ENCODE measurements at places on chromosomes 2 and 18.

- no peak for DNase-seq
Observed at GRCh38 chr2:219632760-219633105, 5.3 kb downstream of the SLC4A3 start.

- no peak for DNase-seq
Observed at GRCh38 chr18:23757437-23757733, 68.1 kb downstream of the LAMA3 start.

- no peak for DNase-seq
Observed at GRCh38 chr2:120140866-120141265, 82.3 kb downstream of the TMEM185B start.

DNA sequence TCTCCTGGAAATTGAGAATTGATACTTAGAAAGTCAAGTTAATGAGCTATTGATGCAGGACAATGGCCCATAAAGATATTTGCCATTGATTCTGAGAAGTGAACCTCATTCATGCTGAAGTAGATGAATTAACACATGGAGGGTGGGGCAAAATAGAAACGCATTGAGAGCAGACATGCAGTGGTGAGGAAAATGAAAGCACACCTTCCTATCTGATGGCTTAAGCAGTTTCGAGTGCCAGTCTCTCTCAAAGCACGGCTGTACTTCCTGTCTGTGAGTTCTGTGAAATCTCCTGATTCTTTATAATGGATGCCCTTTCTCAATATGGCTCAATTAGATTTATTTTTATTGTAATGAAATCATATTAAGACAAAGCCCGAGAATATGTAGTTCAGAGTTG, 247.0 kb downstream of the TMX3 start:
- no peak for DNase-seq

DNA sequence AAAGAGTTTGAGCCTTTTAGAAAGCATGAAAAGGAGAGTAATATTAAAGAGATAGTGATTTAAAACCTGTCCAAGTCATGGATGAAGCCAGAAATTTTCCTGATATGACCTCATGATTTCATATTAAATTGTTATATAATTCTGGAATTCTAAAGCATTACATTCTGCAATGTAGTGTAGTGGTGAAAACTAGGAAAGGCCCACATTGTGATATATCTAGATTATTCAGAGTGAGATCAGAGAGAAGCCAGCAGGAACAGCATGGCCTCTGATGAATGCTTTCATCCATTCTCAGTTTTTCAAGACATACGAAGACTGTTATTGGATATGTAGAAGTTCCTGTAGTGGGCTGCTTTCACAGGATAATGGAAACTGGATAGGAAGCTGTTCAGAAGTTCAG, 98.8 kb downstream of the LCLAT1 start:
- DNase-seq, result no peak

GRCh38 chr2:47520825-47521665, 118.1 kb downstream of the MSH2 start:
- DNase-seq, result peak; percentile 75

- no peak for DNase-seq
Observed at GRCh38 chr2:12212841-12213597, 466.6 kb downstream of the LPIN1 start.

DNA sequence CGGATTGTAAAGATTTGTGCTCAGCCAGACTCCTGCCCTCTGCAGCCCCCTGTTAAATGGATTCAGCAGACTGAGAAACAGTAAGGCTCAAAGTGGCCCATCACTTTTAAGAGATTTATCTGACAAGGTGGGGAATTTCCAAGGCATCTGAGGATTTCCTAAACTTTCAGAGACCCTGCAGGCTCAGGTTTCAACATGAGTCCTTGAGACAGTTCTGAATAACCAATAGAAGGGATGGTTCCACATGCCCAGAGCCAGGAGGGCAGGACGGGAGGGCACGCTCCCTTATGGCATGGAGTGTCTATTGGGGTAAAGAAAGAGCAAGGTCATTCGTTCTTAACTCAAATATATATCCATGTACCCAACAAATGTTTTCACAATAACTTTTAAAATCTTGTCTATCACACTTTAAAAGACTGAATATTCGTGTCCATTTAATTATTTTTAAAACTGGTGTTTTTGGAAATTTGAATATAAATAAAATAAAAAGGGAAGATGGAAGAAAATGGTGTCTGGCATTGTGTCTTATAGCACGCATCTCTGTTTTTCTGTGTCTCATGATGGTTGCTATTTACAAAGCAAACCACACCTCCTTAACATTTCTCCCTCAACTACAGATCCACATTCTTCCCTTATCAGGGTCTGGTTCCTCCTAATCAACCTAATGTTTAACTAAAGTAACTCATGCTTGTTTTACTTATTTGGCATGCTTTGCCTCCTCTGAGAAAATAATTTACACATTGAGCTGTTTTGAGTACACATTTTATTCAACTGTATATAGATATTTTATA, 56.0 kb upstream of the DSG1 start:
- no peak for DNase-seq

GRCh38 chr2:212970132-212970531, 181.3 kb downstream of the IKZF2 start:
- no peak for DNase-seq
